ENCODE measurements at places on chromosomes 5 and 9. TPM values are rescaled to one million over a fixed set of nuclear protein-coding genes. Genes with fewer than 3 reads are reported as not detected.

DNA sequence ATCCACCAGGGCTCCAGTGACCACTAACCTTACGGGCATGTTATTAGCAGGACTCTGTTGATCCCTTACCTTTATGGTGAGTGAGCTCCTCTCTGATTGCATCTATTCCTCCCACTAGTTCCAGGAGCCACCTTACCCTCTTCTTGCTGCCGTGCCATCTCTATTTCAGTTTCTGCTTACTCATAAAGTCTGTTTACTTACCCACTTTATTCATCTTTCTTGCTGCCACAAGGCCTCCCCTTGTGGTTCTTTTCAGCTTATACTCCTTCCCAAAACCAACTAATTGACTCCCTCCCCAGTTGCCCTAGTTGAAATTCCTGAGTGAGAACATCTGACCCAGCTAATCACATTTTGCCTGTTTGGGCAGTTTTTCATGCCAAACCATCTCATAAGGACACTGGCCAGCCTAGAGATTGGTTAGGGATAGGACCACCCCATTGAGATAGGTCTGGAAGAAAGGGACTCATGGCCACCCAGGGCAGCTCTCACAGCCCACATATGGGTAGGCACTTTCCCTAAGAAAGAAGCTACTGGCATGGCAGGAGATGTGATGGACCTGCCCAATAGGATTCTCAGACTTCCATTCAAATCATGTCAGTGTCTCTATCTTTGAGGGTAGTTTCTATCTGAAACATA, 412.7 kb downstream of the EFNA5 start:
- H3K4me3 ChIP-seq = no peak overlapping the region
- no peak overlapping the region for H3K27ac ChIP-seq
- H3K36me3 ChIP-seq = no peaks in the 10 kb centered on the region
- H3K4me1 ChIP-seq = no peaks in the 10 kb centered on the region
- DNase-seq = no peak

DNA sequence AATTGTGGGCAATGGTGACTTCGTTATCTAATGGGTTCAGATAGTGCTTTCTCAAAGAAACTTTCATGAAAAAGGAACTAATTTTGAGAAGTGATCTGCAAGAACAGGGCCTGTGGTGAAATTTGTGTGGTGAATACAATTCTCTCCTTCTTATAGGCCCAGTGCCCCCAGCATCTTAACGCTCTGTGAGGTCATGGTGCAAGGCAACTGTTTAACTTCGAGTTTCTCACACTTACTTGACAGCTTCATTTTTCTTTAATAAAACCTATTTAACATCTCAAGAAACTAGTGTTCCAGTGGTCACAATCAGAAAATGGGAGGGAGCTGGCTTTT, 69.2 kb downstream of the FAM114A2 start:
- H3K4me1 ChIP-seq = no peaks in the 10 kb centered on the region
- H3K4me3 ChIP-seq = no peak overlapping the region
- H3K27me3 ChIP-seq = no peaks in the 10 kb centered on the region
- no peak for DNase-seq
- H3K36me3 ChIP-seq = no peaks in the 10 kb centered on the region

DNA sequence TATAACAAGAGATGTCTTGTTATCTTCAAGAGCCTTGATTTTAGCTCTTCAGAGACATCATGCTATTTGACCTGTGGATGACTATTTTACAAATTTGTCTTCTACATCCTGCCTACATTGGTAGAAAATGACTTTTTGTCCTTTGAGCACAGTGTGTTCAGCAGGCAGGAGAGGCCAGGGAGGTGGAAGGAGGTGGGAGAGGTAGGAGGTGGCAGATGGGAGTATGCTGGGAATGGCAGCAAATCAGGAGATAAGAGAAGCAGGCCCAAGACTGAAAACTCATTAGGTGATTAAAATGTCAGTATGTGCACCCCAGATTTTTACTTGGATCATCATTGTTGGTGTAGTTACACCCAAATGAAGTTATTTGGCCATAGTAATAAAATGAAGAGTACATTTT, 44.1 kb downstream of the PTPN3 start:
- H3K27ac ChIP-seq = no peak overlapping the region
- no peaks in the 10 kb centered on the region for H3K36me3 ChIP-seq
- no peak overlapping the region for H3K4me3 ChIP-seq
- H3K27me3 ChIP-seq = no peaks in the 10 kb centered on the region

DNA sequence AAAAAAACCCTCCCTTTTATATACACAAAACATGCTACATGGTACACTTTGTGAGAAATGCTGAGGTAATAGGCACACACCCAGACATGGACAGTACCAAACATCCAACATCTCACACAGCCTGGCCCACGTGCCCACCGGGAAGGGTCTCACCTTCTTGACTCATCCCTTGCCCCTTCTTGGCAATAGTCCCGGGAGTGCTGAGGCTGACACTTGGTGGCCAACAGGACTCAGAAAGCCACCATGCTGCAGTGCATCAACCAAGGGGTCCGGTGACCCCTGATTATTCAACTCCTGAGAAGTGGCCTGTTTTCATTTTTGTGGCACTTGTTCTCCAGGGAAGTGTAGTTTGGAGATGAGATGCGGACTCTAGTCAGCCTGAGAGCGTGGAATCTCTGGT, 35.0 kb downstream of the ANGPTL2 start:
- H3K4me3 ChIP-seq = no peak overlapping the region
- no peaks in the 10 kb centered on the region for H3K36me3 ChIP-seq
- no peak for DNase-seq
- no peaks in the 10 kb centered on the region for H3K4me1 ChIP-seq

The SLC45A2 gene
- total RNA-seq = not detected

DNA sequence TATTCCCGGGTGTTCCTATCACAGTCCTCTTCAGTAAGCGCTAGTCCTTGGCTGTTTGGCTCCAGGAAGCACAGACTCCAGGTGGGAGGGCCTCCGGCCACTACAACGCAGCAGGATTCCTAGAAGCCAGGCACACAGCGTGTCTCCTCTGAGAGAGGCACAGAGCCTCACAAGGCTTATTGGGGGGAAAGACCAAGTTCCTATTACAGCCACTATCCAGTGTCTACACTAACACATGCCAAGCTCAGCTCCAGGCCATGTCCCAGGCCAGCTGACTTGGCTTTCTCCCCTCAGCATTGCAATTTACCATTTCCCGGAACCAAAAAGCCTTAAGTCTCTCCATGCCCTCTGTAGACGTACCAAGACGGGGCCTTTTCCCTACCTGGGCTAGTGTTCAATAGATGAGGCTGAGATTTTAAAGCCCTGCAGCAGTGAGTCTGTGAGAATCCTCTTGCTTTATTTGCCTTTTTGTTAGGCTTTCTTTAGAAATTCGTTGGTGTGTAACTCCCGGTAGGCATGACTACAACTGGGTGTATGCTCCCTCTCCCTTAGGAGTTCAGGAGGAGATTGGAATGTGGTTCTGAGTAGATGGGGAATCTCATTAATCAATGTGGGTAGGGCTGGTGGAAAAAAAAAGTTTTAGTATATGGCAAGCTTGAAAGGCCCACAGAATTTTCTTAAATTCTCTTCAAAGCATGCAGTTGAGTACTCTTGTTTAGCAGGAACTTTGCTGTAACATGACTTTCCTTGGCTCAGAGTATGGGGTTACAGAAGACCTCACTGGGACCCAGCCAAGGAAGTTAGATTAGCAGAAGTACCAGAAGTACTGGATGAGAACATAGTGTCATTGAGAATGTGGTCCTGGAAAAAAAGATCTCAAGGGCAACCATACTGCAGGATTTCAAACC, 84.3 kb upstream of the SLC1A3 start:
- H3K4me1 ChIP-seq = no peaks in the 10 kb centered on the region
- H3K27ac ChIP-seq = no peak overlapping the region
- DNase-seq = no peak

GRCh38 chr5:6535594-6535993, 86.9 kb downstream of the UBE2QL1 start:
- H3K4me1 ChIP-seq = no peaks in the 10 kb centered on the region
- H3K27me3 ChIP-seq = peaks cover 6% of the 10 kb centered on the region
- no peaks in the 10 kb centered on the region for H3K36me3 ChIP-seq
- no peak overlapping the region for H3K27ac ChIP-seq
- DNase-seq = no peak
- H3K4me3 ChIP-seq = no peak overlapping the region

DNA sequence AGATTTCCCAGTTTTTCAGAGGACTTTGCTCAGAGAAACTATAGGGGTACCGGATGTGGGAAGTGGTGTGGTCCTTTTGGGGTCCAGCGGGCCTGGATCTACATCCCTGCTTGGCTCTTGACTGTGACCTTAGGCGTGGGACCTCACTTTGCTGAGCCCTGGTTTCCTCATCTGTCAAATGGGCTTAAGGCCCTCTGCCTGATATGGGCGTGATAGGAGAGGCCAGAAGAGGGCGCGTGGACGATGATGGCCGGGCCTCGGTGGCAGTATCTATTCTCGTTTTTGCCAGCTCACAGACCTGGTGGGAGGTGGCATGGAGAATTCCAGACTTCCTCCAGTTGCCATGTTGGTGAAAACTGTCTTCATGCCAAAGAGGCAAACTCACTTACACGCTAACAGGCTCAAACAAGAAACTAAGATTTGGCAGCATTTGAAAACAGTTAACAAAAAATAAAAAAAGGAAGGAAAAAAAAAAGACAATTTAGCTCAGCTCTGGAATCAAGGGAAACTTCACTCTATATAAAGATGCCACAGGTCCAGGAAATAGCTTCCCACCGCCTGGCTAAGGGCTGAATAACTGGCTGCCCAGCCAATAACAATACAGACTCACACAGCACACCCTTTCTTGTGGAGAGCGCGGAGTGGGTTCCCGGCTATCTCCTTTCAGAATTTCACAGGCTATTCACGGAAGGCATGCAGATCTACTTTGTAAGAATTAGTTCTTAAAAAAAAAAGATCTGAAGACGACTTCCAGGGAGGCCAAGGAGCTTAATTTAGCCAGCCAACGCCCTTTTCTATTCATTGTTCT, 1.7 kb downstream of the SH3PXD2B start:
- no peaks in the 10 kb centered on the region for H3K36me3 ChIP-seq
- H3K4me3 ChIP-seq = no peak overlapping the region
- no peak overlapping the region for H3K27ac ChIP-seq
- H3K27me3 ChIP-seq = peaks cover 35% of the 10 kb centered on the region

The PCDHB13 gene
- total RNA-seq = not detected

The ZFAND5 gene
- 291 TPM for total RNA-seq

- H3K27me3 ChIP-seq = no peaks in the 10 kb centered on the region
- peak; percentile 69 for DNase-seq
- peak overlapping the region; percentile 28 for H3K4me3 ChIP-seq
- no peak overlapping the region for H3K27ac ChIP-seq
- no peaks in the 10 kb centered on the region for H3K36me3 ChIP-seq
- peaks cover 20% of the 10 kb centered on the region for H3K4me1 ChIP-seq
Observed at GRCh38 chr9:77944556-77945243, 86.9 kb downstream of the GNAQ start.

- H3K4me1 ChIP-seq = no peaks in the 10 kb centered on the region
- H3K36me3 ChIP-seq = no peaks in the 10 kb centered on the region
- H3K27ac ChIP-seq = no peak overlapping the region
- no peak overlapping the region for H3K4me3 ChIP-seq
Observed at GRCh38 chr9:11340654-11341053, 727.9 kb upstream of the PTPRD start.

GRCh38 chr5:61200582-61201155, 38.4 kb upstream of the SMIM15 start:
- no peaks in the 10 kb centered on the region for H3K27me3 ChIP-seq
- H3K27ac ChIP-seq = no peak overlapping the region
- no peak for DNase-seq
- no peaks in the 10 kb centered on the region for H3K4me1 ChIP-seq

The ARL14EPL gene
- total RNA-seq = not detected

GRCh38 chr9:125476645-125477044, 215.0 kb downstream of the GAPVD1 start:
- H3K27me3 ChIP-seq = no peaks in the 10 kb centered on the region
- no peak for DNase-seq
- H3K36me3 ChIP-seq = peaks cover 26% of the 10 kb centered on the region
- H3K27ac ChIP-seq = no peak overlapping the region
- no peaks in the 10 kb centered on the region for H3K4me1 ChIP-seq

GRCh38 chr9:123652416-123652815, 277.5 kb downstream of the DENND1A start:
- DNase-seq = no peak
- H3K4me1 ChIP-seq = no peaks in the 10 kb centered on the region
- H3K27me3 ChIP-seq = no peaks in the 10 kb centered on the region
- no peak overlapping the region for H3K27ac ChIP-seq

DNA sequence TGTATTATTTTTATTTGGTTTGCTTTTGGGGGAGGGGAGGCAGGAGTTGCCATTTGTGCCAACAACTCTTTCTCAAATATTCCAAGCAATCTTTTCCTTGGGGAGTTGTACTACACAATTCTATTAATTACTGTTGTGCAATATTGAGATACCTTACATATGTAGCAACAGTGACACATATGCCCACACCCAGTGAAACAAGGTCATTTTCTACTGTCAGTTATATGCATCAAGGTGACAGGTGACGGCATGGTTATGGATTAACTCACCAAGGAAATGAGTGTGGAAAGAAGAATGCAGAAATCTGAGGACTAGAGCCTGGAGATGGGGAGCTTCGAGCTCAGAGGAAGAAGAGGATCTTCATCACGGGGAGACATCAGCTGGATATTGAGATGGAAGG, 17.9 kb upstream of the MSMP start:
- no peak overlapping the region for H3K4me3 ChIP-seq
- no peak overlapping the region for H3K27ac ChIP-seq
- peaks cover 4% of the 10 kb centered on the region for H3K36me3 ChIP-seq
- no peak for DNase-seq
